ENCODE measurements at places on chromosomes 2 and 18.

- no peak for DNase-seq
Observed at GRCh38 chr2:156456616-156457015, 20.4 kb downstream of the GPD2 start.

- DNase-seq: no peak
Observed at GRCh38 chr2:169348321-169349024, 13.9 kb downstream of the LRP2 start.

DNA sequence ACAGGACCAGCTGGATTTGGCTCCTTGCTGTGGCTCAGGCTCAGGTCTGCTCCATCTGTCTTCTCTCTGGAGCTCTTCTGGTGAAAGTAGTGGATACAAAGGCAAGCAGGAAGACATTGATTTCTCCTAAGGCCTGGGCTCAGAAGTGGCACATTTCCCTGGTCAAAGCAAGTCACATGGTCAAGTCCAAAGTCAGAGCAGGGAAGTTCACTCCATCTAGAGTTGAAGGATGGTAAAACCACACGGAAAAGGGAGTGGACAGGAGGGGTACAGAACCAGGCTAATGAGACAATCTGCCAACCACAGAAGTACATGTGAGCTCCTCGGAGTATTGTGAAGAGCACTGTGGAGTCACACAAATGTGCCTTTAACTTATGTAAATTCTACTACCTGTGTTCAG is 66.1 kb downstream of the MARCO start:
- no peak for DNase-seq

GRCh38 chr2:2834105-2834504 is 503.0 kb upstream of the MYT1L start:
- DNase-seq: no peak

DNA sequence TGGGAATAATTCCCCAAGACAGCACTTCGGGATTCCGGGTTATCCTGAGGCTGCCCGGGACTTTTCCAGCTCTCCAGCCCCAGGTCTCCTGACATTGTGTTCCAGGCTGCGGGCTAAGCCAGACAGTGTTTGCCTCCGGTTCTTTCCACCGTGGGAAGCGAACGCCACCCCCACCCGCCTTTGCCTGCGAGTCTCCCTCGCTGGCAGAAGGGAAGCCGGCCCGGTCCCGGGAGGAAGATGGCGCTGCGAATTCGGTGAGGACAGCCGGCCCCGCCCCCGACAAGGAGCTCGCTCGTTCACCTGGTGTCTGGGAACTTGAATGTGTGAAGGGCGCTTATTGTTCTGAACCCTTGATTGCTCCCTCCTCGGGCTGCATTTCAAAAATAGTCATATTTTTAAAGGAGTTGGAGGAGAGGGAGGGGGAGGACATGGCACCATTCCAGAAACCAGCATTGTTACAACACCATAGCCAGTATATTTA is 2.9 kb downstream of the LRATD1 start:
- DNase-seq: no peak

DNA sequence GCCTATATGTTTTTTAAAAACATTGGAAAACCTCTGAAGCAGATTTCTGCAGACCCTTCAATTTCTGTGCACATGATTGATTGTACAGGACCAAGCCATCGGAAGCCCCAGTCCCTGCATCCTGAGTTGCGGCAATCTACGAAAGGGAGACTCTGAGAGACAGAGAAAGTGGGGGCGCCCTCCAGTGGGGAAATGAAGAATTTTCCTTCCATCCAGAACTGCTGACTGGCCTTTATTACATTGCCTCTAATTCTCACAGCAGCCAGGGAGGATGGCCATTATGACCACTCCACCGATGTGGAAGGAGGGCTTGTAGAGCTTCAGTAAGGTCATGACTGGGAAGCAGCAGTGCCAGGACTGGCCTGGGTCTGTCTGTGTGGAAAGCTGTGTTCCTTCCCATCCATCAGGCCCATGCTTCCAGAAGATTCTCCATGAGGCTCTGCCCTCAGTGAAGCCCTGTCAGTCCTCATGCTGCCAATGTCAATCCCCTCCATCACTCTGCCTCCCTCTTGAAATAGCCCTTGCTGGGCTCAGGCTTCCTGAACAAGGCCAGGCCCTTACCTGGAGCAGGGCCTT is 20.0 kb upstream of the RESP18 start:
- peak; percentile 66 for DNase-seq

DNA sequence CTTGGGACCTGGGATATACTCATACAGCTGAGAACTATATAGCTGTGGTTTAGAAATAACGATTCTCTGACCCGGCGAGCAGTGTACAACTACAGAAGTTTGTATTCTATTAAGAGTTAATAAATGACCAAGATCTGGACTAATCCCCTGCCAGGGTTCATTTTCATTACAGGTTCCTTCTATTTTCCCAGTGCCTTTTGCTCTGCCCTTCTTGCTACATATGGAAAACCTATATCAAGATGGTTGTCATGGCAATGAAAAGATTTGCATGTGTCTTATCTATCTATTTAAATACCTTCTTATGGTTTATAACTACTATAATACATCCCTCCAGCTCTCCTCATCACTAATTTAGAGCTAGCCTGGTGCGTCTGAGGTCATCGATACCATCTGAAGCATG is 965.2 kb downstream of the BCL11A start:
- no peak for DNase-seq

DNA sequence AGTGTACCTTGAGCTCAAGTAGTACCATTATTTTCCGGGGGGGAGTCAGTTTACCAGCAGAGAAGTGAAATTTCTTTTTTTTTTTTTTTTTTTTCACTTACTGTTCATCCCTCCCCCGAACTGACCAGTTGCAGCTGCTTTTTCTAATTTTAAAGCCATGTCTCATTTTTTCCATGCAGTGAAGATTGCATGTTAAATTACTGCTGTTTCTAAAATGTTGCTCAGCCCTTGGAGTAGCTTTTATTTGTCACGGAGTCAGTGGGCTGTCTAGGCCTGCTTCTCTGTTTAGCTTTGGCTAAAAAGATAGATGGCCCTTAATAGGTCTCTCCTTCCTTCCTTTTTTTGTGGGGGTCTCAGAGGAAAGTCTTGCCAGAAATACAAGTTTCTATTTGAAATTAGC is 70.2 kb downstream of the NGEF start:
- no peak for DNase-seq

GRCh38 chr18:46622451-46622850 is 34.6 kb downstream of the LOXHD1 start:
- no peak for DNase-seq

- DNase-seq: no peak
Observed at GRCh38 chr18:10814336-10814735, 288.5 kb downstream of the NAPG start.

DNA sequence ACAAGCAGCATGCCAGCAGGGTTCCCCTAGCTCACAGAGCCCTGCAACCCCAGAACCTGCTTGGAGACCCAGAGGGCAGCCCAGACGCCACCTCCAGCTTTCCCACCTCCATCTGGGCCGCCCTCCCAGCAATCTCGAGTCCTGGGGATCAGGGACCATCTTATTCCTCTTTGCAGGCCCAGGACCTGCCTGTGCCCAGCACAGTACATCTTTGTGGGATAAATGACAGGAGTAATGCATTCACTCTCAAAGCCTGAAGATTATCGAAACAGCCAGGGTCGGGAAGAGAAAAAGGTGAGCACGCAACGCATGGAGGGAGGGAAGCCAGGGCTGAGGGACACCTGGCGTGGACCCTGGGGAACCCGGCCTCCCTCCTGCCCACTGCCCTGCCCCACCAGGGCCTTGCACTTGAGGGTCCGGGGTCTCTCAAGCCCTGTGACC is 144.1 kb downstream of the NDUFA10 start:
- no peak for DNase-seq

- DNase-seq: no peak
Observed at GRCh38 chr18:36567800-36568199, 261.0 kb downstream of the TPGS2 start.

DNA sequence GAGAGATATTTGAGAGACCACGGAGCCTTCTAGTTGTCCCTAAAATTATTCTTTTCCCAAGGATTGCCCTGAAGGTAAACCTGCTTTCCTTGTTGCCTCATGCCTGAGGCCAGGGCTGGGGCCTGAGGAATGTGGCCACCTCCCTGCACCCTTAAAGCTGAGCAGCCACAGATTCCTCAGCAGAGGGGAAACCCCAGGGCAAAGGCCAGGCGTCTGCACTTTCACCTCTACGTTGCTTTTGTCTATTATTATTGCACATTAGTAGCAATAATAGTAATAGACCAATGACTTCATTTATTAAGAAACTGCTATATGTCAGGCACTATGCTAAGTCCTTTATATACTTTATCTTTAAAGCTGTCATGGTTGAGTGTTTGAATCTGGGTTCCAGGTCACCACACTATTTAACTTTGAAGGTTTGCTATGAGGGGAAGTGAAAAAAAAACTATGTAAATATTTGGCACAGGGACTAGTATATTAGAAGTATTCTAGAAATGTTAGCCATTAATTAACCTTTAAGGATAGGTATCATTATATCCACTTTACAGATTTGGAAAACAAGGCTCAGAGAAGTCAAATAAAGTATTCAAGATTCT is 104.2 kb downstream of the LRRC30 start:
- DNase-seq: no peak

DNA sequence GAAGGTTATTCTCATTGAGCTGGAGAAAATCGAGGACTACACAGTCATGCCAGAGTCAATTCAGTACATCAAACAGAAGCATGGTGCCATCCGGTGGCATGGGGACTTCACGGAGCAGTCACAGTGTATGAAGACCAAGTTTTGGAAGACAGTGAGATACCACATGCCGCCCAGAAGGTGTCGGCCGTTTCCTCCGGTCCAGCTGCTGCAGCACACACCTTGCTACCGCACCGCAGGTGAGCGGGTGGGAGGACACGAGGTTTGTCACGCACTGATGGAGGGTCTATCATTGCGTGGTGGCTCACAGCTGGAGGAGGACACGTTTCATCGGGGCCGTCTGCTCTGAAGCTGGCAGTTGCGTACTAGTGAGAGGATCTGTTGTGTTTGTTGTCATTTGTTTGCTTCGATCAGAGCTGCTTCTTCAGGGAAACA is 48.2 kb downstream of the IL1RL2 start:
- DNase-seq: no peak

GRCh38 chr2:182113334-182113733 is 127.7 kb downstream of the PPP1R1C start:
- DNase-seq: no peak

DNA sequence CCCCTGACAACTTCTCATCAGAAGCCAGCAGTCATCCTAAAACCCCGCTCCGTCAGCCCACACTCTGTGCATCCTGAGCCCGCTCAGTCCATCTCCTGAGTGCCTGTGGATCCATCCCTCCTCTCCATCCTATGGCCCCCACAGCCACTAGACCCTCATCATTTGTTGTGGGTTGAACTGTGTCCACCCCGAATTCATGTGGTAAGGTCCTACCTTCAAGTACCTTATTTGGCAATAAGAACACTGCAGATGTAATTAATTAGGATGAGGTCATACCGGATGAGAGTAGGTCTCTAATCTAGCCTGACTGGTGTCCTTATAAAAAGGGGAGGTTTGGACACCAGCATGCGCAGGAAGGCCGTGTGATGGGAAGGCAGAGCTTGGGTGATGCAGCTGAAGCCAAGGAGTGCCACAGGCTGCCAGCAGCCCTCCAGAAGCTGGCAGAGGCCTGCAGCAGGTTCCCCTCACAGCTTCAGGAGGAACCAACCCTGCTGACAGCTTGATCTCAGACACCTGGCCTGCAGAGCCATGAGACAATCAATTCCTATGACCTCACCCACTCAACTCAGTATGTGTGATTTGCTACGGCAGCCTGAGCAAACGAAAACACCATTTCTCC is 192.4 kb downstream of the ZBTB7C start:
- DNase-seq: no peak

GRCh38 chr2:75068546-75068945 is 110.1 kb downstream of the POLE4 start:
- no peak for DNase-seq

DNA sequence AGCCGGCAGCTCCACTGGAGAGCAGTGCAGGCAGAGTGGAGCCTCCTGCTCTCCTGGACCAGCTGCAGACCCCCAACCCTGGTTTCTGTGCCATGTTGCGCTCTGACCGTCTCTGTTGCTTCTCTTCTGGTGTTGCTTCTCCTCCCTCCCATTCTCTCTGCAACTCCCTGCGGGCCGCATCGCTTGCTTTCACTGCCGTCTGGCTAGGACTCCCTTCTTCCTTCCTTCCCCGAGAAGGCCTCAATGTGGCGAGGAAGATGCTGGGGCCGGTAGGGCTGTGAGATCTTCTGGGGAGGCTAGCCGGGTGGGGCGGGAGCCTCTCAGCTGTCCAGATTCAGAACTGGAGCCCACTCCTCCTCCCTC is 6.2 kb downstream of the DNAJB2 start:
- no peak for DNase-seq

GRCh38 chr18:70672581-70672980 is 383.7 kb downstream of the SOCS6 start:
- no peak for DNase-seq

DNA sequence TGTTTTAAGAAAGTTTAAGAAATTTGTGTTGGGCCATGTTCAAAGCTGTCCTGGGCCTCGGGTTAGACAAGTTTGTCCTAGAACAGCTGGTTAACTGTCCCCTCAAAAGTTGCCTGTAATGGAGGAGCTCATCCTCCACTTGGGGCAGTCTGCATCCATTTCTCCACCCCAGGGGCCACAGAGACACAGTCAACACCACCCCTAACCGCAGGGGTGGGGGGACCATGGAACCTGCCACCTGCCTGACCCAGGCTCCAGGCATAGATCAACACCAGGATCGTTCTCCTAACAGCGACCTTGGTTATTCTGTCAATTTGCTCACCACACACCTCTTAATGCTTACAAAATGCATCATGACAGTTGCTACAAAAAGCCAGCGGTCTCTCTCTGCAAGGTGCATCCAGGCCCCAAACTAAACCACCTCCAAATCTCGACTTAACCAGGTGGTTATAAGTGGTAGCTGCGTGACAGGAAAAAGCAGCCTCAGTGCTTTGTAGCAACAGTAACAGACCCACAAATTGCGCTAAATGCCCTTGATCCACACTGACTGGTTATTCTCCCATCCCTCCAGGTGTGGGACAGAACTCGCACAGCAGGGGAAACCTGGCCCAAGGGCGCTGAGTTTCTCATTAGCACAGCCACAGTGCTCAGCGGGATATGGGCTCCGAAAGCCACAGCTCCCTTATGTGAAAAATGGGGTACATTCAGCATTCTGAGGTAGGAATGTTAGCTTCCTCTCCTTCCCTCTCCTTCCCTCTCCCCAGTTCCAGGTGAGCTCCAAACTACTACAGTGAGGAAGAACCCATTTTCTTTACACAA is 48.0 kb downstream of the HDLBP start:
- no peak for DNase-seq

GRCh38 chr2:60246583-60246982 is 306.9 kb downstream of the BCL11A start:
- no peak for DNase-seq

- no peak for DNase-seq
Observed at GRCh38 chr18:55179835-55180234, 220.6 kb upstream of the CCDC68 start.
